Epithelial cell of proximal tubule (primary cell): ENCODE measurements at places on chromosomes 5 and 9. TPM values are rescaled to one million over a fixed set of nuclear protein-coding genes. Genes with fewer than 3 reads are reported as not detected.

DNA sequence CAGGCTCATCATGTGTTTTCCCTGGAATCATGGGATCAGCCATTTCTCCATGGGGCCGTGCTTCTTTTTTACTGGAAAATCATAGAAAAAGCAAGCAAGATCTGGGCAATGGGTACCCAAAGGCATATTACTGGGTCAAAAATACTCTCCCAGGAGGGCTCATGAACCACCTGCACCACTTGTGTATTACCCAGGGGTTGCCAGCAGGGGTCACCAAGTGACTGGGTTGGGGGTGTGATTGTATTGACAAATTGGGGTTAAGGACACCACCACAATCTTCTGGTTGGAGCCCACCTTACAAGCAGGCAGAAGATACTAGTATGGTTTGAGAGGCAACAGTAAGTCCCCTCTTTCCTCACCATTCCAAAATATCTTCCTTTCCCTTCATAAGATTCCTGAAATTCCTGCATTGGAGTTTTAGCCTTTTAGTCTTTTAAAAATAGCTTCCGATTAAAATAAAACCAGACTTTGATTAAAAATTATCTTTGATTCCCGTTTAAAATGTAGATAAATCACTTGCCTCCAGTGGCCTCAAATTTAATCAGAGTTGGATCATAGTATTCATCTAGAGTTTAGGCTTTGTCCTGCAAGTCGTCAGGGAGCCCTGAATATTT is 603.3 kb downstream of the KIF4B start:
- DNase-seq: no peak

GRCh38 chr9:36207546-36208012 is 16.9 kb downstream of the CLTA start:
- DNase-seq: no peak

- no peak for DNase-seq
These were observed 34.6 kb upstream of the WDR38 start for GRCh38 chr9:124818431-124819281.

GRCh38 chr9:89604729-89605464 is at the start of gene GADD45G:
GADD45G (plus strand) TSS chr9:89605012; CDS start chr9:89605122, 110 bp downstream.
- DNase-seq: no peak

DNA sequence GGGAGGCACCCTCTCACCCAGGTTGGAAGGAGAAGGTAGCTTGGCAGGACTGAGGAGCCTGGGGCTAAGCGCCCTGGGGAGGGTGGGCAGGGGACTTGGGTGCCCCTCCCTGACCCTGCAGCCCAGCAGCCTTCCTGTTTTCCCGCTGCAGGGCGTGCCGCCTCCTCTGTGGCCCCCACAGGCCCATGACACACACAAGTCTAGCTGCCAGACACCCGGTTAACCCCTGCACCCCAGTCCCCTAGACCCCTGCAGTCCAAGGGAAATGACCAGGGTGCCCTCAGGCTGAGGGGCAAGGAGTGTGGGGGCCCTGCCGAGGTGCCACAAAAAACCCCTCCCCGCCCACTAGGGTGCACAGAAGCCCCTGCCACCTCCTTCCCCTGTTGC is 33.0 kb downstream of the GOLGA2 start:
- DNase-seq: no peak

DNA sequence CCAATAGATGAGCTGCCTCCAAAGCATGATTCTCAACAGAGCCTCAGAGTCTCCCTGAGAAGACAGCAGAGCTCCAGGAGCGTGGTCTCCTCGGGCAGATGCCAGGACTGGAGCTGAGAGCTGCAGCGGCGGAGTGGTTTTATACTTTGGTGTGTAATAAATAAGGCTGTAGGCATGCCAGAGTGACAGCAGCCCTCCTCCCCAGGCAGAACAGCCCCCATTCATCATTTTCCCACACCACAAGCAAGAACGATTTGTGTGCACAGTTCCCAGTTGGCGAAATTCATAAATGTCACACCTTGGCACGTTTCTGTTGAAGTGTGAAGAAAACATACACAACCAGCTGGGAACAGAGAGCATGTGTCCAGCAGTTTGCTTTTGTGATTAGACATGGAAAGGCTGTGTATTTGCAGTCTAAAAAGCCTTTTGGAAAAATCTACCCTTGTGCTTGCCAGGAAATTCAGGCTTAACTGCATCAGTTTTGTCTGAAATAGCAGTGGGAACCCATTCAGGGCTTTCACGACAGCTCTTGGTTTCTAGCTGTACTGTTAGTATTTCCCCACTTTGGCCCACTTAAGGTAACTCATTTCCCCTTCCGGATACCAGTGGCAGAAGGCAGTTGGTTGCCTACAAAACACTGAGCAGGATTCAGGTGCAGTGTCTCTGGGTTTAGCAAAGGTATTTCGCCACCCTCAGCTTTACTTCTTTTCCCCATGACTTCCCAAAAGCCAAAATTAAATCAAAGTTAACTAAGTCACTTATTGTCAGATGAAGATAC is at the start of gene C1QTNF3:
Gene C1QTNF3 (minus strand): TSS at position 115 of the 778 bp plus-strand sequence. CDS start 88 bp downstream, at position 27.
- DNase-seq: no peak

DNA sequence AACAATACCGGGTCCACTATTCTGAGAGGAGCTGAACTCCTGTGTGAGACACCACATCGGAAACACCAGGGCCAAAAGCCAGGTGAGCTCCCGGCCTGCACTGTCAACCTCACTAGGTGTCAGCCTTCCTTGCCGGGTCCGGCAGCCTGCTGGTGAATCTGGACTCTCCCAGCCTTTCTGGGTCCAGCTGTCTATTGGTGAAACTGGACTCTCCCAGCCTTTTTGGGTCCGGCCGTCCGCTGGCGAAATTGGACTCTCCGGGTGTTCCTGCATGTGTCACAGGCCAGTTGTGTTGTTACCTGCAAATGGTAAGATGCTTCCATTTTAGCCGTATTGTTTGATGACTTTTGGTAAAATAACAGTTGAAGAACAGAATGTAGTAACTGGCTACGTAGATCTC is 801.5 kb downstream of the CDH9 start:
- DNase-seq: no peak

- DNase-seq: no peak
These were observed 123.5 kb downstream of the DAB2IP start for GRCh38 chr9:121774715-121775613.

DNA sequence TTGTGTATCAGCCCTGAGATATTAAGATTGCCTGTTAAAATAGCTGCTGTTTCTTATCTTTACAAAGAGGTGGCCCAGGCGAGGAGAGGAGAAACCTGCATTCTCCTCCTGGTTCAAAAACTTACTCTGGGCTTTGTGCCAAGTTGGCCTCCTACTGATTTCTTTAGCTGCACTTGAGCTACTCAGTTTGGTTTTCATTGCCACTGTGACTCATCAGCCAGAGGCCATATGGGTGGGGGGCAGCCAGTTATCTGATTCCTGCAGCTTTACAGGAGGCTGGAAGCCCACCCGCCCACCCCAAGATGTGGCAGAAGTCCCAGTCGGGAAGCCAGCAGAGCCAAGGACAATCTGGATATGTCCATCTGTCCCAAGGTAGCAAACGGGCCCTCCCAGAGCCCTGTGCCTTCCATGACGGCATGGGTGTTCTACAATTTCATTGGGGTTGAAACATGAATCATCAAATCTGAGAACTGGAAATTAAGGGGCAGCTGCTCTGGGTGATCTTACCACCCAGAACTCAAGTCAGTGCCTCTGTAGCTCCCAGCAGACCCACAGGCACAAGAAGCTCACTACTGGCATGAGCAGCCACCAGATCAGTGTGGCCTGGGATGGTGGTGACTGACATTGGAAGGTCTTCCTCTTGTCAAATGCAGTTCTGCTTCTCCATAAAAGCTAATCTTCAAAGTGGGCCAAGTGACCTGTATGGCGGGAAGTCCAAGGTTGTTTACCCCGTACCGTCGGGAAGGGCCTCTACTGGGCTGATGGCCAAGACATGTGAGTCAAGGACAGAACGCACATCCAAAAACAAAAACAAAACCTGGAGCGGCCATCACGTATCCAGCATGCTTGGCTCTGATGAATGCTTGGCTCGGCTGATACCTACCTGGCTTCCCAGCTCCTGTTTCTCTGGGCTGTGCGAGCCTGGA is 15.6 kb downstream of the FCN2 start:
- DNase-seq: no peak

GRCh38 chr5:7415123-7415522 is 19.2 kb downstream of the ADCY2 start:
- no peak for DNase-seq

- no peak for DNase-seq
These were observed 2.3 kb upstream of the ZNF782 start for GRCh38 chr9:96856363-96857286.

- no peak for DNase-seq
These were observed 8.3 kb downstream of the PPIC start for GRCh38 chr5:123028222-123028621.

DNA sequence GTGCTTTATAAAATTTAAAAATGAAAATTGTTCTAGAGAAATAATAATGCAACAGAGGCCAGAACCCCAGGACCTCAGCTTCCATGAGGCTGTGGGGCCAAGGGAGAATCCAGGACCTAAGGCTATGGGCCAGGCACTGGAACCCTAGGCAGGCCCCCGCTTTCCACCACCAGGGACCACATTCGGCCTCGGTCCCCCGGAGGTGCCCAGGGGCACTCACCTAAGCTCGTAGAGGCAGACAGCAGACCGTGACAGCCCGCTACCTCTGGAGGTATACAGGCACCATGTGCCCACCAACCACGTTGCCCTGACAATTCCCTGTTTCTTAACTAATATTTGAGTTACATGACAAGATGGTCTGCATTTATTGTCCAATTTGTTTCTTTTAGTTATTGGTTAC is 49.5 kb upstream of the MROH2B start:
- no peak for DNase-seq

- DNase-seq: no peak
These were observed 161.1 kb downstream of the GABBR2 start for GRCh38 chr9:98547606-98548005.

- DNase-seq: no peak
These were observed 639 bp downstream of the EHMT1 start for GRCh38 chr9:137619240-137620047.

GRCh38 chr5:2192496-2192895 is 309.8 kb upstream of the IRX4 start:
- no peak for DNase-seq

DNA sequence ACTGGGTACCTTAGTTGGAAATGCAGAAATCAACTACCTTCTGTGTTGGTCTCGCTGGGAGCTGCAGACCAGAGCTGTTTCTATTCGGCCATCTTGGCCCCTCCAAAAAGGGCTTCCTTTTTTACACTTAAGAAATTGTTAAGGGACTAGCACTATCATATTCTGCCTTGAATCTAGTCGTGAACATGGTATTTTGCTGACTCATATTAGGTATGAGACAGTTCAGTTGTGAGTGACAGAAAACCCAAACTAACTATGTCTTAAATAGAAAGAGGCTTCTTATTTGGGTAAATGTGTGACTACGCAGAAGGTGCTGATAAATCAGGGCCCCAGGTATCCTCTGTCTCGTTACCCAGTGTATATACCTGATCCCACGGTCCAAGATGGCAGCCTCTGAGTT is 298.2 kb downstream of the EDIL3 start:
- no peak for DNase-seq

DNA sequence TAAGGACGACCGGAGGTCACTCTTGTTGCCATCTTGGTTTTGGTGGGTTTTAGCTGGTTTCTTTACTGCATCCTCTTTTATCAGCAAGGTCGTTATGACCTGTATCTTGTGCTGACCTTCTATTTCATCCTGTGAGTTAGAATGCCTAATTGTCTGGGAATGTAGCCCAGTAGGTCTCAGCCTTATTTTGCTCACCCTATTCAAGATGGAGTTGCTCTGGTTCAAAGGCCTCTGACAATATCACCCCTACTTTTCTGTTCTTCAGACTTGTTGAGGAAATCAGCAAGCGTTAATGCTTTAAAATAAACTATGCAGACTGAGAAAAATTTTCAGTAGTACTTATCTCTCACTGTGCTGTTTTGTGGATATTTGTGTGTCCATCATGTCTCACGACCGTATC is 92.6 kb downstream of the MTRR start:
- no peak for DNase-seq

DNA sequence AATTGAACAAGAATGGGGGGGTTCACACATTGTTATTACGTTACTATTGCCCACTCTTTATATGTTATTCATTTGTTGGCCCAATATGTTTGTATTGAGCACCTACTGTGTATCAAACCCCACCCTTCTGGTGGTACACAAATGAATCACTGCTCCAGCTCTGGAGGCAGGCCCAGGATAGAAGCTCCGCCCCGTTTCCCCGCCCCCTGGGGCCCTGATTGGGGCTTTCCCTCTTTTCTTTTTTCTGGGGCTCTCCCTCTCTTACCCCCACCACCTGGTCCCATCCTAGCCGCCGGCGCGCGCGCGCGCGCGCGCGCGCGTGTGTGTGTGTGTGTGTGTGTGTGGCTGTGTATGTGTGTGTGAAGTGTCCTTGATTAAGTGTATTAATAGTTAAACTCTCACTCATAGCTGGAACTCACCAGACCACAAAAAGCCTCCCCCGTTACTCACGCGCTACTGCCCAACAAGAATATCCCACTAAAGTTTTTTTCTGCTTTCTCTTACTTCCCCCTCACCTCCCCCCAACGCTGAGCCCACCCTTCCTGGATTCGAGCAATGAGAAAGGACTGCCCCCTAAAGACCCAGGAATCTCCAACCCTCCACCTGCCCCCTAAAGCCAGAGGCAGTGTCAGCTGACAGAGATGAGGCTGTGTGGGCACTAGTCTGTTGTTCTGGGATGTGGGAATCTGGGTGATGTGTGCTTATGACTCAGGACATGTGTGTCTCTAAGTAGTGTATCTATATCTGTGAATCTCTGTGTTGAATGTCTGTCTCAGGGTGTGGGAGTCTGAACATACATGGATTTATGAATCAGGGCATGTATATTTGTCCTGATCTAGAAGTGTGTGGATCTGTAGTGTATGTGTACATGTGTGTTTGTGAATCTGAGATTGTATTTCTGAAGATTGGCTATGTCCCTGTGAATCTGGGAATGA is 4.0 kb downstream of the CXXC5 start:
- peak; percentile 95 for DNase-seq

- DNase-seq: no peak
These were observed 18.6 kb upstream of the NKD2 start for GRCh38 chr5:989961-990530.

GRCh38 chr5:138754699-138755057 is 1.5 kb downstream of the CTNNA1 start:
- DNase-seq: no peak

- no peak for DNase-seq
These were observed 242.9 kb upstream of the TRPM3 start for GRCh38 chr9:71364186-71364955.

- DNase-seq: no peak
These were observed 14.9 kb upstream of the CERCAM start for GRCh38 chr9:128405780-128406171.

- DNase-seq: no peak
These were observed 57.7 kb downstream of the MAT2B start for GRCh38 chr5:163563112-163563511.

GRCh38 chr5:161311146-161311708 is 235.3 kb downstream of the GABRB2 start:
- no peak for DNase-seq

Gene PDE8B
- 0.35 and 0.94 TPM in 2 replicates for total RNA-seq

Gene EIF4E1B
- total RNA-seq: not detected in 2 replicates

Gene PLAC8L1
- 0.58 TPM in 1 of 2 replicates, not detected in the other for total RNA-seq

Gene SCGB3A2
- not detected in 2 replicates for total RNA-seq

Gene DMGDH
- total RNA-seq: 0.80 and 1.9 TPM in 2 replicates

Gene OR1L6
- total RNA-seq: not detected in 2 replicates

Gene NME5
- 1.0 and 3.1 TPM in 2 replicates for total RNA-seq

Gene GPRIN1
- total RNA-seq: 34.0 and 40.2 TPM in 2 replicates

Gene AGXT2
- not detected in 2 replicates for total RNA-seq

Gene STK32A
- total RNA-seq: 0.63 TPM in 1 of 2 replicates, not detected in the other

Gene CFAP157
- total RNA-seq: not detected in 2 replicates

Gene SLC4A9
- not detected in 2 replicates for total RNA-seq

Gene PCDHB5
- total RNA-seq: 0.22 and 0.63 TPM in 2 replicates

Gene FBLL1
- total RNA-seq: 0.80 TPM in 1 of 2 replicates, not detected in the other
